ENCODE measurements at places on chromosomes 3 and 15.

- no peak for DNase-seq
Measured at GRCh38 chr3:150215616-150216015, 192.5 kb upstream of the TSC22D2 start.

- no peak for DNase-seq
Measured at GRCh38 chr15:29149738-29150075, 119.9 kb downstream of the NSMCE3 start.

DNA sequence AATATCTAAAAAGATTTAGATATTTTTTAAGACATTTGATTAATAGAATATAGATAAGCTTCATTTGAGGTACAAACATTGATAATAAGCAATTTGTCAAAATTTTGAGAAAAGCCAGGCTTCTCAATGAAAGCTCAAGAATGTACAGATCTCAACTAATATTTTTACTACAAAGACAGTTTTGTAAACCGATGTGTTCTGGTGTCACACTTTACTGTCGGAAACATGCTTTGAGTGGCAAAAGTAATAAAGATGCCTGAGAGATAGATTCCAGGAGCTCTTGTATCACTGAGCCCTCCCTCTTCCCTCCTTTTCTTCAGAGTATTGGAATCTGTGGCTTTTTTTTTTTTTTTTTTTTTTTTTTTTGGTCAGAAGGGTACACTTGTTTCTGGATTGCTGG lies 45.0 kb upstream of the THRB start:
- no peak for DNase-seq

DNA sequence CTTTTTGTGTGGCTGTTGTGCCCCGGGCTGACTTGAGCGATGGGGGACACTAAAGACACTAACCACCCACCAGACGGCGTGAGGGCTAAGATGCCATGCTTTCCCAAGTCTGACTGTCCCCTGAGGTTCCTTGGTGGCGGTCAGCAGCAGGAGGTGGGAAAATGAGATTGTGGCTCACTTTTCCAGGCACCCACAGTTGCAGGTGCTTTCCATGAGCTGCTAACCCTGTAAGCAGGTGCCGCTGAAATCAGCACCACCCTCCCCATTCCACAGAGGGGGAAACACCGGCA lies 17.7 kb downstream of the PRR23E start:
- DNase-seq = no peak

DNA sequence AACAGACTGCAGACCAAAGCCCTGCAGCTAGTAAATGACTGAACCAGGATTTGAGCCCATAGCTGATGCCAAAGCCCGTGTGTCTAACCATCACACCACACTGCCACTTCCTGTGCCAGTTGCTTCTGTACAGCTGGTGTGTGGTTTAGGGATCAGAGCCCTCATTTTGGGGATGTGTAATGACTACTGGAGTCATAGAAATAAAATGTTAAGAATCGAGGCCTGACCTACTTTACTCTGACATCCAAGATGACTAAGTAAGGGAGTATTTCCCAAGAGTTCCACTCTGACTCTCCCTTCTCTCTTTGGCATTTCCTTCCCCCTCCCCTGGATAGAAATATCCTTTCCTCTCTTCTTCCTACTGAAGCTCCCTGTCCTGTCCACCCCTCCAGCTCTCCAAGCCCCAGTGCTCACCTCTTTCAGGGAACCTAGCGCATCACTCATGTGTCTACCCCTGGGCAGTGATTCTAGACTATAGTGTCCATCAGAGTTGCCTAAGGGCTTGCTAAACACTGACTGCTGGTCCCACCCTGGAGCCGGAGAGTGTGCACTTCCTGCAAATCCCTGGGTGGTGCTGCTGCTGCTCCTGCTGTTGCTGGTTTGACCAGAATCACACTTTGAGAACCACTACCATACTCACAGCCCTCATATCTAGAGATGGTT lies 53.8 kb downstream of the MGLL start:
- no peak for DNase-seq

DNA sequence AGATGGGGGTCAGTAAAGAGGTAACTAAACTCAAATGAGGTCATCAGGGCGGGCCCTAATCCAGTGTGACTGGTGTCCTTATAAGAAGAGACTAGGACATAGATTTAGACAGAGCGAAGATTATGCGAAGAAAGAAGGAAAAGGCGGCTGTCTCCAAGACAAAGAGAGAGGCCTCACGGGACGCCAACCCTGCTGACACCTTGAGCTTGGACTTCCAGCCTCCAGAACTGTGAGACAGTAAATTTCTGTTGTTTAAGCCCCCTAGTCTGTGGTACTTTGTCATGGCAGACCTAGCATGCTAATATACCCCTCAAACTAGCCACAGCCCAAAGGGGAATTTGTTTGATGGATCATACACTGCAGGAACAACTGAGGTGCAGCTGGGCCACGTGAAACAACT lies 183.0 kb downstream of the ABHD5 start:
- DNase-seq = no peak

DNA sequence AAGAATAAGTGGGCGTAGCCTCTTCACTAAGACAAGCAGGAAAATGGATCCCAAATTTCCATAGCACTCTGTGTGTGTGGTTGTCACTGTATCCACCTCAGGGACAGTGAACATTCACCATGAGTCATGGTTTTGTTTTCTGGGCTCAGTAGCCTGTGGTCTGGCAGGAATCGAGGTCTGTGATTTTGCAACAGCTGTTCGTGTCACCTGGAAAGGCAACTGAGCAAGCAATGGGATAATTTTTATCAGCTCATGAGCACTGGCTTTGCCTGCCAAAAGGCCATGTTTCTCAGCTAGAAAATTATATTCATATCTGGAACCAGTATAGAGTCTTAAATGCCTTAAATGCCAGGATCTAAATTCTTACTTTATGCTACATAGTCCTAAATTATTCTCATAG lies 60.9 kb downstream of the STRIT1 start:
- no peak for DNase-seq

DNA sequence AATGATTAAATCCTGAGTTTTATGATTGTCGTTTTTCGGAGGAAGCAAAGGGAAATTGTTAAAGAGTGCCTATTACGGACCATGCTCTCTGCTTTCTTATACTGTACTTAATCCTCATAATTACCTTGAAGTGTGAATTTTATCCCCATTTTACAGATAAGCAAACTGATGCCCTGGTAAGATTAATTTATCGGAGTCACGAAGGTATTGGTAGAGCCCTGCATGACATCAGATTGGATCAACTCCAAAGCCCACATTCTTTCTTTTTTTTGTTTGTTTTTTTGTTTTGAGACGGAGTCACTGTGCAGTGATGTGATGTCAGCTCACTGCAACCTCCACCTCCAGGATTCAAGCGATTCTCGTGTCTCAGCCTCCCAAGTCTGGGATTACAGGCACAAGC lies 1.6 kb upstream of the GNB4 start:
- no peak for DNase-seq

DNA sequence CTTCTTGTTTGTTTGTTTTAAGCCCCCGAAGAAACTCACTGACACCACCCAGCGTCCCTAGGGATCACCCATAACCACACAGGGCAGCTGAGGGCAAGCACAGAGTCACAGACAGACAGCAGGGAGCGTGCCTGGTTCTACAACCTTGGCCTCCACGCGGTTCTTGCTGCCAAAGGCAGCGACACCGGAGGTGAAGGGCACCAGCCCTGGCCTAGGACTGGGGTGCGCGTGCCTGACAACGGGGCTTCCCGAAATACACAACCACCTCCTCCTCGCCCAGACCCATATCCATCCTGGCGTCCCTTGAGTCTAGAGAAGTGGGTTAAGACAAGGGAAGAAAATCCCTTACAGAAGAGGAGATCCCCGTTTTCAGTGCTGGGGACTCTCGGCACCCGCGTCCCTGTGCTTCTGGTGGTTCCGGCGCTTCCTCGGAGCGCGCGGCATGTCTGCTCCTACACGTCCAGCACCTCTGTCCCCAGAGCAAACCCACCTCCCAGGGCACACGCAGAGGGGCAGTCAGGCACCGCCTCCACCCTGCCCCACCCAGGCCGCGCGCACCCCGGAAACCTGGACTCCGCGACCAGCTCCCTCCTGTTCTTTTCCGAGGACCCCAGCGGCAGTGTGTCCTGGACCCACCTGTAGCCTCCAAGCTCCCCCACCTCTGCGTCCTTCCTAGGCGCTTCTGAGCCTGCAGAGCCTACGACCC lies 911 bp downstream of the RFTN1 start:
- no peak for DNase-seq

All from mesothelial cell of epicardium (in vitro differentiated cells).